Lung (tissue), 17 donors: ENCODE measurements at places on chromosomes 1 and 21. TPM values are rescaled to one million over a fixed set of nuclear protein-coding genes. Genes with fewer than 3 reads are reported as not detected.

Gene MTARC1
- total RNA-seq: 22.3 TPM

Gene RIPPLY3
- total RNA-seq: 2.1 TPM

Gene TRIM58
- total RNA-seq: 9.4 TPM

Gene HEYL
- total RNA-seq: 19.6 TPM

DNA sequence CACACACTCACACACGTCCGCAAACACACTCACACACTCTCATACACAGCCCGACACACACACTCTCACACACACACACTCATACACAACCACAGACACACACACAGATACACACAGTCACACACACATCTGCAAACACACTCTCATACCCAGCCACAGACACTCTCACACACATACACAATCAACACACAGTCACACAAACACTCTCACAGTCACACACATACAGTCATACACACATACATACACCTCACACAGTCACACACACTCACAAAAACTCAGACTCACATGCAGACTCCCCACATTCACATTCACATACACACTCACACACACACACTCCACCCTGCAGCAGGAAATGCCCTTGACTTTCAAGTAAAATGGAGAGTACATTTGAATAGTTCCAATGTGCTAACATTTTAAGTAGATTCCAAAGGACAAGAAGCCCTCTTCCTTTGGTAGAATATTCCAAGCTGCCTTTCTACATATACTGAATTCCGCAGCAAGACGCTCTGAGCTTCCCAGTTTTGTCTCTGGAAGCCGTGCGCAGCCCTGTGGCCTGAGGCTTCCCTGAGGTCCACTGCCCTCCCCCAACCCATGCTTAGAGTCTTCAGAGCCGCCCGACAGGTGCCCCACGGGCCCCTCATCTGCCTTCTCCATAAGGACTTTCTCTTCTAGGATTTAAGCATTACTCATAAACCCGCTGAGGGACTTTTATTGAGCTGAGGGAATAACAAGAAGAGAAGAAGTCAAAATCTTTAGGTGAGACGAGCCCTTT, 9.7 kb downstream of the BATF3 start:
- H3K4me1 ChIP-seq: peaks cover 5% of the 10 kb centered on the region
- H3K27ac ChIP-seq: no peak overlapping the region
- peaks cover 9% of the 10 kb centered on the region for H3K27me3 ChIP-seq
- H3K36me3 ChIP-seq: no peaks in the 10 kb centered on the region
- peak; percentile 36 for DNase-seq
- H3K4me3 ChIP-seq: no peak overlapping the region

- no peaks in the 10 kb centered on the region for H3K36me3 ChIP-seq
- H3K4me3 ChIP-seq: no peak overlapping the region
- H3K4me1 ChIP-seq: no peaks in the 10 kb centered on the region
- H3K27ac ChIP-seq: no peak overlapping the region
- no peaks in the 10 kb centered on the region for H3K27me3 ChIP-seq
- DNase-seq: no peak
Measured at GRCh38 chr1:61782771-61783170, 40.5 kb downstream of the PATJ start.

DNA sequence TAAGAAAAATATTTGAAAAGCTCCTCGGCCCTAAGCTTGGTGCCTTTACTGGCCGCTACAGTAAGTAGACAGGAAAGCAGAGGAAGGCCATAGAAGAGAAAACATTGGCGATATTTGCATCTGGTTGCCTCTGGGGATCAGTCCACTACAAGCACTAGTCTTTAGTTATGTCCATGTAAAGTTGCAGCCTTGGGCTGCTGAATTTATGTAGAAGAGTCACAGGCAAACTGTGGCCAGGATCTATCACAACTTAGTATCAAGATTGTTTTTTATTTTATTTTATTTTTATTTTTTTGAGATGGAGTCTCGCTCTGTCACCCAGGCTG, 228.7 kb upstream of the CAMK1G start:
- no peaks in the 10 kb centered on the region for H3K36me3 ChIP-seq
- no peaks in the 10 kb centered on the region for H3K4me1 ChIP-seq
- no peaks in the 10 kb centered on the region for H3K27me3 ChIP-seq
- no peak for DNase-seq

- H3K36me3 ChIP-seq: no peaks in the 10 kb centered on the region
- H3K27ac ChIP-seq: peak overlapping the region; percentile 88
- H3K4me1 ChIP-seq: no peaks in the 10 kb centered on the region
- peaks cover 9% of the 10 kb centered on the region for H3K27me3 ChIP-seq
- no peak for DNase-seq
- peak overlapping the region; percentile 61 for H3K4me3 ChIP-seq
Measured at GRCh38 chr21:45405271-45405818, 380 bp downstream of the COL18A1 start.

DNA sequence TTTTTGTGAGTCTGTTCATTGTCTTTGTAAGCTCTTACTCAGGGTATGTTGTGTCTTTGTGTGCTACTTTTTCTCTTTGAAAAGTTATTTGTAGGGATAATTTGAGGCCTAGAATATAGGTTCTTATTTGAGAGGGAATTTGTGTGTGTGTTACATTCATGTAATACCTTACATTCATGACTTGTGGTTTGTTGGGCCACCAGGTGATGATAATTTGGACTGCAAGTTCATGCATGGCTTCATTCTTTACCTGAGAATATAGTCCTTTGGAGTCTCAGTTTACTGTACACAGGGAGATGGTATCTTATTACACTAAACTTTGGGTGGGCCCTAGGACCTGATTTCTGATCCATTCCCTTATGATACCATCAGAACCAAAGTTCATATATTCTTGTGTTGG, 51.8 kb upstream of the FASLG start:
- peaks cover 13% of the 10 kb centered on the region for H3K36me3 ChIP-seq
- H3K27ac ChIP-seq: no peak overlapping the region
- DNase-seq: no peak
- no peaks in the 10 kb centered on the region for H3K27me3 ChIP-seq
- no peak overlapping the region for H3K4me3 ChIP-seq

- peaks cover 2% of the 10 kb centered on the region for H3K4me1 ChIP-seq
- no peak overlapping the region for H3K4me3 ChIP-seq
- no peaks in the 10 kb centered on the region for H3K27me3 ChIP-seq
Measured at GRCh38 chr1:179167955-179168354, 61.5 kb downstream of the ABL2 start.

- no peak overlapping the region for H3K4me3 ChIP-seq
- H3K27ac ChIP-seq: peak overlapping the region; percentile 13
Measured at GRCh38 chr1:40053138-40053887, 12.8 kb downstream of the CAP1 start.

DNA sequence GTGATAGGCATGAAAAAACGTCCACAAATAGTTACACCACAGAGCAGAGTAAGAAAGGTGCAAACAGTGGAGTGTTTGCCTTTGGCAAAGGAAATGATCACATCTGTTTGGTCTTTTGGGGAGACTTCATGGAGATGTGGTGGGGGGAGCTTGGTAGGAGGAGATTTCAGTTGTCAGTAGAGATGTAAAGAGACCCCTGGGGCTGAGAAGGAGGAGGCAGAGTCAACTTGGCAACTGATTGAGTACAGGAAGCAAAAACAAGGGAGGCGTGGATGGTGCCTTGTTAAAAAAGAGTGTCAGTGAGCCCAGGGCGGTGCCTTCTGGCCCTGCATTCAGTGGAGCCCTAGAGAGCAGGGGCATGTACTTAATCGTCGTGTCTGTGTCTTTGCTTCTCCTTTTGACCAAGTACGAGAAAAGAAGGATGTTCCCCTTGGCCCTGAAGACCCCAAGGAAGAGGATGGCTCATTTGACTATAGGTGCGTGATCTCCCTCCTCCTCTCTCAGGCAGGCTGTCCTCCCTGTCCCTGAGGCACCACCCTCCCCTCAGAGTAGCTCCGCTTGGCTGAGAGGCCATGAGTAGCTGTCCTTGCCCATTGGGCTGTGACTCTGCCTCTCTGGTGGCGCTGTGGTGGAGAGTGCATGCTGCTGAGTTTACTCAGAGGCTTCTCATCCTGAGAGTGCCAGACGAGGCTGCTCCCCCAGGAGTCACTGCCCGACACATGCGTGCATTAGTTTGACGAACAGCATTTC, 30.4 kb upstream of the CNTN2 start:
- no peaks in the 10 kb centered on the region for H3K4me1 ChIP-seq
- no peak overlapping the region for H3K27ac ChIP-seq
- no peak overlapping the region for H3K4me3 ChIP-seq
- DNase-seq: no peak
- H3K27me3 ChIP-seq: no peaks in the 10 kb centered on the region

- peaks cover 16% of the 10 kb centered on the region for H3K36me3 ChIP-seq
- H3K27me3 ChIP-seq: no peaks in the 10 kb centered on the region
- H3K4me3 ChIP-seq: peak within 1 kb of the TSS; percentile 95
- H3K4me1 ChIP-seq: peaks cover 22% of the 10 kb centered on the region
- peak within 1 kb of the TSS; percentile 97 for H3K27ac ChIP-seq
- DNase-seq: peak; percentile 93
Measured at GRCh38 chr1:151060007-151060656, at the start of gene MLLT11. Gene MLLT11 (plus strand): TSS chr1:151060397. CDS start chr1:151067225, 6,828 bp downstream.

DNA sequence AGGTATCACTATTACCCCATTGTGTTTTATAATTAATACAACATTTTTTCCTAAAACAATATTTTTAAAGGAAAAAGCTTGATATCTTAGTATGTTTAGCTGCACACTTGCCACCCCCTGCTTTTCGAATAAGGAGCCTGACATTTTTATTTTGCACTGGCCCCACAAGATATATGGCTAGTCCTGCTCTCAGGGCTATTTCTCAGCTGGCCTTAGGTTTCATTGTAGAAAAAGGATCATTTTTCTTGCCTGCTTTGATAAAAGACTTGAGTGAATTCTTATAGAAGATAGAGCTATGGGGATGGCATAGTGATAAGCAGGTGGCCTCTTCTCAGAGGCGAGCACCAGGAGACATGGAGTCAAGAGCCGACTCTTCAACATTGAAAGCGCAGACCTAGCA, 167.0 kb downstream of the FAM78B start:
- H3K36me3 ChIP-seq: no peaks in the 10 kb centered on the region
- H3K4me3 ChIP-seq: no peak overlapping the region
- no peaks in the 10 kb centered on the region for H3K4me1 ChIP-seq
- H3K27me3 ChIP-seq: no peaks in the 10 kb centered on the region
- no peak for DNase-seq
- no peak overlapping the region for H3K27ac ChIP-seq

DNA sequence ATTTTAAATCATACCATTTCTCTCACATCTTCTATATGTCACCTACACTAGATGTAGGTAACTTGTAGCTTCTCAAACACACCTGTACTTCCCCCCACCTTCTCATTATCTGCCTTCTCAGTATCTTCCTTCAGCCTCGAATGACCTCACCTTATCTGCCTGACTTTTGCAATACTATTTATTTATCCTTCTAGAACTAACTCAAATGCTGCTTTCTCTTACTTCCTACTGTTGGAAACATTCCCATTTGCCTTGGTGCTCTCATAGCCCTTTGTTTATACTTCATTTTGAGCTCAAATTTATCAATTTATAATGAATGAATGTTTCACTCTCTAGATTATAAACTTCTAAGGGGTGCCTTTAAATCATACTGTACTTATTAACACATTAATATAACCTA, 50.4 kb upstream of the KIAA1614 start:
- no peak overlapping the region for H3K4me3 ChIP-seq
- H3K27ac ChIP-seq: no peak overlapping the region
- no peaks in the 10 kb centered on the region for H3K4me1 ChIP-seq
- H3K36me3 ChIP-seq: no peaks in the 10 kb centered on the region
- H3K27me3 ChIP-seq: no peaks in the 10 kb centered on the region
- no peak for DNase-seq

DNA sequence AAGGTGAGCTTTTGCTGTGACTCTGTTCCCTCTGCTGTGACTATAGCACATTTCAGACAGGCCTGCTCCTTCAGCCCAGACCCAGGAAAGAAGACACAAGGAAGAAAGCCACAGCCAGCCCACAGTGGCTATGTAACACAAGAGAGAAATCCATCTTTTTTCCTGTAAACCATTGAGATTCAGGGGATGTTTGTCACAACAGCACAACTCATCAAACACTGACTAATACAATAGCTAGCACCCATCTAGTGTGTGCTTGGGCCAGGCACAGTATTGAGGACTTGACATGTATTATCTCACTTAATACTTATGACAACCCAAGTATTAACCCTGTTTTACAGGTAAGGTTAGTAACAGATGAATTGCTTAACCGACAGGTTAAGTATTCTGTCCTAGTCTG, 29.8 kb downstream of the TAS1R2 start:
- H3K27me3 ChIP-seq: no peaks in the 10 kb centered on the region
- no peaks in the 10 kb centered on the region for H3K36me3 ChIP-seq
- H3K4me1 ChIP-seq: no peaks in the 10 kb centered on the region
- H3K4me3 ChIP-seq: no peak overlapping the region

DNA sequence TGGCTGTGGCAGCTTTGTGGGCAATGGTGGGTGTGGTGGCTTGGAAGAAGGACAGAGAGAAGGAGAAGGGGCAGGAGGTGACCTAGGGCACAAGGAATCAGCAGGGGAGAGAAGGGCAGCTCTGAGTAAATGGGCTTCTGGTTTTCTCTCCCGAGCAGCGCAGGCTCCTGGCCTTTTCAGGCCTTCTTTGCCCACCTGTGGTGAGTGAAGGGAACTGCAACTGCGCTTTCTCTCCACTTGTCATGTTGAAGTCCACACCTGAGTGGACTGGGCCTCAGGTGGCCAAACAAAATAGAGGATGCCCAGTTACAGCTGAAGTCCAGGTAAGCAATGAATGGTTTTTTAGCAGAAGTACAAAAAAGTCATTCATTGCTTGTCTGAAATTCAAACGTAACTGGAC, 29.4 kb upstream of the KCNA10 start:
- DNase-seq: no peak
- no peaks in the 10 kb centered on the region for H3K4me1 ChIP-seq
- no peak overlapping the region for H3K4me3 ChIP-seq

GRCh38 chr1:167996266-167996665, 59.4 kb upstream of the MPC2 start:
- no peak overlapping the region for H3K27ac ChIP-seq
- no peaks in the 10 kb centered on the region for H3K36me3 ChIP-seq
- no peaks in the 10 kb centered on the region for H3K27me3 ChIP-seq
- H3K4me3 ChIP-seq: no peak overlapping the region

DNA sequence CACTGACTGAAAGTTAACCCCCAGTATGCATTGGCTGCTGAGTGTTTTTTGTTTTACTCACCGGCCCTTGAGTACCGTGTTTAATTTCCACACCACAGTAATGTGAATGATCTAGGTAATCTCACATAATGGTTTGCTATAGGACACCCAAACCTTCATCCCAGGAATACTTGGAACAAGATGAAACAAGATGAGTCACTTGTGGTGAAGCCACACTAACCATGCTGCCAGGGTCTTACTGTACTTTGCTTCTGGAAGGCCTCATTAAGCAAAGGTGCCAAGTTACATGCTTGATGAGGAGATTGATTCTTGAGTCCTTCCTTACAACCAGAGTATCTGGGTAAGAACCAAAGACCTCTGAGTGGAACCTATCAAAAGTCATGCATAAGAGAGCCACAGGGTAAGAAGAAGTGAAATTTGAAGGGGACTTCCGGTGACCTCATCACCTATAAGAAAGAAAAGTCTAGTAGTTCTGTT, 163.3 kb downstream of the NRIP1 start:
- H3K36me3 ChIP-seq: no peaks in the 10 kb centered on the region
- no peak for DNase-seq
- H3K4me3 ChIP-seq: no peak overlapping the region
- no peaks in the 10 kb centered on the region for H3K27me3 ChIP-seq
- H3K27ac ChIP-seq: no peak overlapping the region

GRCh38 chr1:31648641-31649357, 4.1 kb upstream of the PEF1 start:
- H3K27ac ChIP-seq: peak overlapping the region; percentile 48
- no peak overlapping the region for H3K4me3 ChIP-seq
- H3K27me3 ChIP-seq: no peaks in the 10 kb centered on the region
- peaks cover 2% of the 10 kb centered on the region for H3K4me1 ChIP-seq
- H3K36me3 ChIP-seq: peaks cover 9% of the 10 kb centered on the region
- DNase-seq: no peak
